ENCODE measurements at places on chromosomes 4 and X.

- DNase-seq = no peak
Observed at GRCh38 chr4:80085081-80085480, 12.1 kb upstream of the ANTXR2 start.

GRCh38 chr4:176792326-176793059, at the start of gene VEGFC:
TSS of gene VEGFC (minus strand) at chr4:176792922. CDS start at chr4:176792311, 611 bp downstream.
- no peak for DNase-seq

DNA sequence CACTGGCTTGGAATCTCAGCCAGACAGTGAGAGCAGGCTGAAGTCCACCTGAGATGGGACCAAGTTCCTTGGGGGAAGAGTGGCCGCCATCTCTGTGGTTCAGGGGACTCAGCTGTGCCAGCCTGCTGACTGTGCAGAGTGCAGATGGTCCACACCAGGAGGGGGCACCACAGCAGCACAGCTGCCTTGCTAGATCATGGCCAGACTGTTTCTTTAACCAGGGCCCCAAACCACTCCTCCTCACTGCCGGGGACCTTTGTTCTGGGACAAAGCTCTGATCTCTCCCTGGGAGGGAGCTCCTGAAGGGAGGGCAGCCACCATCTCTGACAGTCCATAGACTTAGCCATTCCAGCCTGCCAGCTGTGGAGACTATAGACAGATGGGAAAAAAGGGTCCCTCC, 2189.6 kb downstream of the PCDH7 start:
- DNase-seq = no peak

DNA sequence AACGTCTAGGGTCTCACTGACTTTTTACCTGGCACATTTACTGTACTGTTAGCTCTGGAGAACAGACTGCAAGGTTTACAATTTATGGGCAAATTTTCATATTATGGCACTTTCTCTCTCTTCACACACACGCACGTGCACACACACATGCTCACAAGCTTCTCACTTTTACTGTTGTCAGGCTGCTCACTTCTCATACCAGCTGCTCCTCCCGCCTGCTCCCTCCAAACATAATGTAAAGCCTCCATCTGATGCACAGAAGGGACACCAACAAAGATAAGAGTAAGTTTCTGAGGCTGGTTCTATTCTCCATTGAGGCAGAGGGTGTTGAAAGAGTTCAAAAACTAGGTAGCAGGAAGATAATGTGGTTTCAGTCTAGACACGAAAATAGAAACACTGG, 128.9 kb upstream of the DCLK2 start:
- DNase-seq = no peak

- DNase-seq = no peak
Observed at GRCh38 chr4:176198316-176198903, 3.0 kb upstream of the SPATA4 start.

GRCh38 chr4:183758758-183759447, 99.8 kb downstream of the TRAPPC11 start:
- DNase-seq = no peak

GRCh38 chr4:182809417-182810102, 107.6 kb downstream of the DCTD start:
- no peak for DNase-seq

- no peak for DNase-seq
Observed at GRCh38 chr4:12221031-12221430, 792.3 kb upstream of the HS3ST1 start.

GRCh38 chrX:21524008-21524407, 134.1 kb downstream of the KLHL34 start:
- no peak for DNase-seq

- DNase-seq = no peak
Observed at GRCh38 chr4:14865804-14866203, 136.5 kb upstream of the CPEB2 start.

DNA sequence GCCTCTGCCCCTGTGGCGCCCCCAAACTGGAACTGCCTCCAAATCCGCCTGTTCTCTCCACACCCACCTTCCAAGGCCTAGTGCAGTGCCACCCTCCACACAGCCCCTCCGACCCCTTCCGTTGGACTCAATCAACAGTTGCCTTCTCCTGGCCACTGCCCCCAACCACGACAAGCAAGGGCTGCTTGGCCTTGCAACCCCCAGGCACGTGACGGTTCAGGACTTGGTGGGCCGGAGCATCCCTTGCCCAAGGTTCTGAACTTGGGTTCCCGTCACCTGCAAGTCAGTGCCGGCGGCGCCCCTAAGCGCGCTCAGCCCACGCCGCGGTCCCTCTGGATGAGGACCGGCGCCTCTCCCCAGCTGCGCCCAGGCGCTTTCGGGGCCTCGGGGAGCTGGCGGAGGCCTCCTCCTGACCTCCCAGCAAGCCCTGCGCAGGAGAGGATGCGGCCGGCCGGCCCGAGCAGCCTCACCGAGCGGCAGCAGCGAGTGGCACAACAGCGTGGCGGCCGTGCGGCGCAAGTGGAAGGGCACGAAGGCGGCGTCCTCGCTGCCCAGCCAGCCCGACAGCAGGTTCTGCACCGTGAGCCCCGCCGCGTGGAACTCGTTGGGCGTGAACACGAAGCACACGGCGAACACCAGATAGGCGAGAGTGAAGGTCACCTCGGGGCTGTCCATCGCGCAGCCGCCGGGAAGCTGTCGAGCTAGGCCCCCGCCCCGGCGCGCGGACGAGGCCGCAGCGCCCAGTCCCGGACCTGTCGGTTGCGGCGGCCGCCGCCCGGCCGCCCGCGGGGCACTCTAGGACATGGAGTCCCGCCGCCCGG, 750 bp downstream of the TMEM129 start:
- DNase-seq = peak; percentile 35

DNA sequence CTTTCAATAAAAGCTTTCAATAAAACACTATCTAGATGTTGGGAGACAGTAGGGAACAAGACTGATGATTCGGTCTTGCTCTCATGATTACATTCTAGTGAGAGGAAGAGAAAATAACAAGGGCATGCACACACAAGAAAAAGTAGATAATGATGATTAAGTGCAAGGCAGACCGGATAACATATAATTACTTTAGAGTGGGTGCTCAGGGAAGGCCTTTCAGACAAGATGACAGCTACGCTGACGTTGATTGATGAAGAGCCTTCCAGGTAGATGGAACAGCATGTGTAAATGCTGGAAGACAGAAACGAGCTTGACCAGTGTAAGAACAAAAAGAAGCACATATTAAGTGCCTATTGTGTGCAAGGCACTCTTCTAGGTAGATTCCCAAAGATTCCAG, 43.4 kb downstream of the TXK start:
- DNase-seq = no peak

- no peak for DNase-seq
Observed at GRCh38 chr4:52028970-52029369, 8.8 kb upstream of the LRRC66 start.

DNA sequence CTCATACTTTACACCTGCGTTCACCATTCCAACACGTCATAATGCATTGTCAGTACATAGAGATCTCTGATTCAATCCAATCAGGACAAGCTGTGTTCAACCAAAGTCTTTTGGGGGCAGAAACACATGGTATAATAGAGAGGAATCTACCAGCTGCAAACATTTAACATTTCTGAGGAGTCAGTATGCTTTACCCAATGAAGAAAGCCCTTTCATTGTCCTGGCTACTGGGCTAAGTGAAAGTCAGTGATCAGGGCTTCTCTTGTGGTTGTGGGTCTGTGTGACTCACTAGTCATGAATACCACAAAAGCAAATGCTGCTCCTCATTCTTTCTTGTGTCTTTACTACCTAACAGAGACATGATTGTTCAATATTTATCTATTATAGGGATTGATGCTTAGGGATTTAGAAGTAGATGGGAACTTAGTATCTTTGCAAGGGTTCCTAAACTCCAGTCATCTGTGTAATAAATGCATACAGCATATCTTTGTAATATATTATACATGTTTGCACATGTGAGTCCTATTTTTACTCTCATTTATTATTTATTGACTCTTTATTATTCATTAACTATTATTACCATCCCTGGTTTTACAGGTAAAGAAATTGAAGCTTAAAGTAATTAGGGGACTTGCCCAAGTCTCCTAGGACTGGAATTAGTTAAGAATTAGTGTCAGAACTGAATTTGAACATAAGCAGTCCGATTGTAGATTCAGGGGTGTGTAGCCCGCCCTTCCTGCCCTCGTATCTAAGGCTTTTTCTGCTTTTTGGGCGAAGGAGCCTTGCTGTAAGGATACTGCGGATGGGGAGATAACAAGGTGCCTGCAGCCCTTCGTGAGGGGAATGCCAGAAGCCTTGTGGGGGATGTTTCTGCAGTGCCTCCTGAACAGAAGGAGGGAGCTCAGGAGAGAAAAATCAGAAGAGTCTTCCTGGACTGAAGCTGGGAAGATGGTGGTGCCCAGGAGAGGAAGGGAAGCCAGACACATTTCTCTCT, 353.1 kb upstream of the BOD1L1 start:
- no peak for DNase-seq

DNA sequence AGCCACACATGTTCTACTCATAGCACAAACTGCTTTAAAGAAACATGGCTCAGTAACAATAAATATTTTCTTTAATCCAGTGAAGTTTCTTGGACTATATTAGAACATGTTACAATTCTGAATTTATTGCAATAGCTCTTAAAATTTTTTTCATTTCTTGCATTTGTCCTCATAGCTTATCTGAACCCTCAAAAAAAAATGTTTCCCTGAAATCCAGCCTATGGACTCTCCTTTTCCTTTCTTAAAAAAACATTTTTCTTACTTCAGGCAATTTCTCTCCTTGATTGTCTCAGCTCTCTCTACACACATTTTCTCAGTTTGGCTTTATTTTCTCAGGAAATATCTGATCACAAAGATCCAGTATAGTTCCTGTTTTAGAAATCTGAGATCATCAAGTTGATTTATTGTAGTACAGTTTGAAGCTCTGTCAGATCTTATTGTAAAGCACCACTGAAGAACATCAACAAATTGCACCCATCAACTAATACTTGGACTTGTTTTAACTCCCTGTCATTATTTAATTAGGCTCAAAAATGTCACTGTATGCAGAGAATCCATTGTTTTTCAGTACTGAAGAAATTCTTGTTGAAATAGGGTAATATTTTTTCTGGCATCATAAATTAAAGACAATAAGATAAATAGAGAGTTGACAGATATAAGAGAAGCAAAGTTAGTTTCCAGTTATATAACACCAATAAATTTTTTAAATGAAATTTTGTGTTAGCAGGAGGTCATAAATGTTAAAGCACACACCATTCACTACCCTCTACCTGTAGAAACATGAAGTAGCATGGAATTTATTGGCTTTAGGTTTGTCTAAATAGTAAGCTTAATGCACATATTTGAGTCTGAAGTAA, 317.7 kb downstream of the ARHGAP24 start:
- DNase-seq = no peak

GRCh38 chr4:138178566-138178965, 63.6 kb downstream of the SLC7A11 start:
- DNase-seq = no peak

DNA sequence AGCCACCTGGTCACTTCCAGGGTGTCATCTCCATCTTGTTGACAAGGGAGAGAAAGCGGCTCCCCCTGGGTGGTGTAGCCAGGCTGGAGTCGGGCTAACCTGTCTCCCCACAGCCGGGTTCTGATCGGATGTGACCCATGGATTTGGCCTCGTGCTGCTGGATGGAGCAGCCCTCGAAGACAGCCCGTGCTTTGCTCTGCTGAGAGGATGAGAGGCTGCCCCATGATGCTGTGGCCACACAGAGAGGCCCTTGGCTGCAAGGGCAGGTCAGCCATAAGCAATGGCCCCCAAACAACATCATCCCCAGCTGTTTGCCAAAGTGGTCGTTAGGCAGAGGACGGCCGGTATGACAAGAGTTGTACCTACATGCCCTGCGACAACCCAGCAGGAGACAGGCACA, 106.6 kb downstream of the HMX1 start:
- no peak for DNase-seq

DNA sequence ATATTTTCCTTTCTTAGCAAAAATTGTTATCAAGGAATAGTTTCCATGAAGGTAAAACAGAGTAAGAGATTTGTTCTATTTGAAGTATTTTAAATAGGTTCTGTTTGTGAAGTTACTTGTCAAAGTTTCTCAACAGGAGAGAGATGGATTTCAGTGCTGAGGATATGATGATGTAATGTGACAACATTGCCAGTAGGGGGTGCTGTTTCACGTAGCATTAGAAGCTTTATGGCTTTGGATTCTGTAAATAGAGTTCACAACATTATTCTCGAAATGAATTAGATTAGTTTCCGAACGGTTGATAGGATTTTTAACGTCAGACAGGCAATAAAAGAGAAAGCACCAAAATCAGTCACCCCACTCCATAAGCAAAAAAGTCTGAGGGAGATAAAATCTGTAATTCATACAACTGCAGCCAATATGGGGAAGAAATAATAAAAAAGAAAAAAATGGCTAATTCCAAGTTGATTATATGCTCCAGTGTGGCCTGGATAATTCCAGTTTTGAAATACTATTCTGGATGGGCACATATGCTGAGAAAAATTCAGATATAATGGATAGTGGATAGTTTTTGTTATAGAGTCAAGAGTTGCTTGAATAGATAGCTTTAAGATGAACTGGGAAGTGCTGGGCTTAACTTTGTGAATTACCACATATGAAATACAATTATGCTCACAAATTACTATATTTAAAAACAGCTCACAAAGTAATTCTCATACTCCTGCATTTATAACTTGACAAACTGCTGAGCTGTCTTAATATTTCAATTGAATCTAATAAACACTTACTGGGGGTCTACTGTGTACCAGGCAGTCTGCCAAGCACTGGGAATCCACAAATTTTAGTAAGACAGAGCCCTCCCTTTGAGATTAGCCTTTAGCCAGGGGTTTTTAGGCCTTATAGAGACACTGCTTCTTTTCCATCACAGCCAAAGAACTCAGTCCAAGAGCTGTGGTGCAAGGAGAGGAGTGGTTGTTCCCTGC, 109.1 kb downstream of the GPAT3 start:
- DNase-seq = peak; percentile 23

DNA sequence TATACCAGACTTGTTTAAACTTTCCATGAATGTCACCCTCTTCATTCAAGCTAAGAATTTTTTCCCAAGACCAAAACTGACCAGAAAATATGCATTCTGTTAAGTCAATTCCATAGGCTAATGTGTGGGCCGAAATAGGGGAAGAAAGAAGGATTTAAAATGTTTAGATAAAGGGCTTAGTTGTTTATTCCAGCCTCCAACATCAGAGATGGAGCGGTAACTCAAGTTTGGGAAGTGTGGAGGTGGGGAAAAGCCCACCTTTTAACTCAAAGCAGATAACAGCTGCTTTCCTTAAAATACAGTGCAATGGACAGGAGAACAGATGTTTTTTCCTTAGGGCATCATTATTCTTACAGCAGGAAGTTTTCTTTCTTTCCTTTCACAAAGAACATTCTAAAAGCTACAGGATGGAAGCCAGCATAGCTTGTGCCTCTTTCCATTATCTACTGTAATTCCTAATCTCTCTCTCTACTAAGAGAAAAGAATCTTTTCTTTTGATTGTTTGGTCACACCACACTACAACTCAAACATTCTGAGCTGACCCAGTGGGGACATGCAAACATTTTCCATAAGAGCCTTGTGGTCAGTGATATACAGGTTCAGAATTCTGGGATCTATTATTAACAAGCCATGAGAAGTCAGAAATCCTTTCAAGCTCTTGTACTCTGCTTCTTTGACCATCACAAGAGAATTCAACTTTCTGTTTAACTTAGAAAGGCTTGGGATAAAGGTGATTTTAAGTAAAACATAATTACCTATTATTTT, 101.6 kb downstream of the PDE5A start:
- no peak for DNase-seq

GRCh38 chr4:10925996-10926395, 241.4 kb upstream of the CLNK start:
- DNase-seq = no peak

- no peak for DNase-seq
Observed at GRCh38 chr4:16116493-16116990, 32.7 kb upstream of the PROM1 start.

GRCh38 chr4:173761236-173761635, 231.2 kb upstream of the HAND2 start:
- DNase-seq = no peak

- DNase-seq = no peak
Observed at GRCh38 chr4:57061395-57061794, 48.8 kb downstream of the IGFBP7 start.

Data from effector memory CD8-positive, alpha-beta T cell (primary cell).